ENCODE measurements at places on chromosomes 4 and X.
A peak's percentile ranks its signal among the peaks of the same experiment; 100 is the strongest.

DNA sequence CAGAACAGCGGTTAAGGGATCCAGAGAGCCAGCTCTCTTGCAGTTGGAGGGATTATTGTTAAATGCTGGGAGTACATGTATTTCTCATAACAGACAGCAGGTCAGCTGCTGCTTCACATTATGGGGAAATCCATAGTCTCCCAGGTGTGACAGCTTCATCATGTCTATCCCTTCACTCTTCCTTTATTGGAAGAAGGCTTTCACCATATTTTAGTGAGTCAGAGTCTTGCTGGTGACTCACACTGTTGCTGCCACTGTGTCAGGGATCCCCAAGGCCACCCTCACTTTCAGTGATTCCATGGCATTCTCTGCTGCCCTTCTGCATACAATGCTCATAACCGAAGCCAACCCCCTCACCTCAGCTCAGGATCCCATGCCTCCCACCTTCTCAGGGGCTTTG lies 32.9 kb upstream of the PAGE5 start:
- no peak for DNase-seq

DNA sequence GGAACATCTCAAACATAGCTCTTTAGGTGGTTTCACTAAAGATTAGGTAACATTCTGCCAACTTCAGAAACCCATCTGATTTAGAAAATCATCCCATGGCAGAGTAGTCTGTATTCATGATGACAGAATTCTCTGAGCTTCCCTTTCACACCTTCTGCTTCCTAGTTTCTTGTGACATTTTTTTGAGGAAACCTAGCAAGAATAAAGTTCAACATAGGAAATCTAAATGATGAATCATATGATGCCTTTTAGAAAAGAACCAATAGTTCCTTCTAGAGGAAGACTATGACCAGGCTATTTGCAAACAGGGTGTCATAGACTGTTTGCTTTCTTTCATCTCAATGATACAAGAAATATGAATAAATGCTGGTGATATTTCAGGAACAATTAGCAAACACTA lies 49.8 kb upstream of the CAMK2D start:
- no peak for DNase-seq

DNA sequence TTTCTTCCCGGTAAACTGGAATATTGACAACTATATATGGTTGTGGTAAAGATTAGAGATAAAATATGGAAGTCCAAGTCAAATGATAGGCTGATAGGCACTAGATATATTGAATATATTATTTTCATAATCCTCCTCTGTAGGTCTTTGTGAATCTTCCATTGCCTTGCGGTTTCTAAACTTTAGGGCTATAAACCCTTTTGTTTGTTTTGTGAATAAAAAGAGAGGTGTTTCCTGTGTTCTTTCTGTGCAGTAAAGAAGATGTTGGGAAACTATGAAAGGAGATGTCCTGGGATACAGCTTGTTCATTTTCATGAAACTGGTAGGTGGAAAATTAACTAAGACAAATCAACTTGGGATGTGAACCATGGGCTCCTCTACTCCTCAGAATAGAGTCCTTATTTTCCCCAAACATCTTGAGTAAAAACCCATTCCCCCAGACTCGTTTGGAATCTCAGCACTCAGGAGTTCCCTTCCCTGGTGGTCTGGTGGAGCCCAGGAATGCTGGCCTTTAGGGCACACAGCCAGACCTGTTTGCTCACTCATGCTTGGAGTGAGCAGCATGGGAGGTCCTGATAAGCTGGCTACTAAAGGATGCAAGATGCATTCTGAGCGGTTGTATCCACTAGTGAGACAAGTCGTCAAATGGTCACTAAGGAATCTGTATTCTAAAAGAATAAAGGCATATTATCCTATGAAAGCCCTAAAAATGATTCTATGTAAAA lies 22.2 kb downstream of the PRDM8 start:
- DNase-seq, result no peak

DNA sequence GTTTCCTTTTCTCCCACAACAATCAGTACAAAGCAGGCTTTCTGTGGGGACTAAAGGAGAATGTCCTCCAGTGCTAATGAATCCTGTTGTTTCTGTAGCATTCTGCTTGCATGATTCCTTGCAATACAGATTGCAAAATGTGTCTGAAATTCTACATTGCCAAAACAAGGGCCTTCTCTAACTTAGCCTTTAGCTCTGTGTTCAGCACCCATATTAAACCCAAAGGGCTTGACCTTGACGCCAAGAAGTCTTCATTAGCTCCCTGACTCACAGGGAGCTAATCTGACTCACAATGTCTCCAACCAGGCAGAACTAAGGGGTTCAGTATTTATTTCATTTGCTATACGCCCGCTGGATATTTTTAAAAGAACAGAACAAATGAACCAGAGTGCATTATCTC lies 241.4 kb upstream of the CLNK start:
- DNase-seq, result no peak

- no peak for DNase-seq
Observed at GRCh38 chr4:81881855-81882621, 410.3 kb upstream of the RASGEF1B start.

- no peak for DNase-seq
Observed at GRCh38 chrX:136457303-136457917, 30.3 kb upstream of the BRS3 start.

DNA sequence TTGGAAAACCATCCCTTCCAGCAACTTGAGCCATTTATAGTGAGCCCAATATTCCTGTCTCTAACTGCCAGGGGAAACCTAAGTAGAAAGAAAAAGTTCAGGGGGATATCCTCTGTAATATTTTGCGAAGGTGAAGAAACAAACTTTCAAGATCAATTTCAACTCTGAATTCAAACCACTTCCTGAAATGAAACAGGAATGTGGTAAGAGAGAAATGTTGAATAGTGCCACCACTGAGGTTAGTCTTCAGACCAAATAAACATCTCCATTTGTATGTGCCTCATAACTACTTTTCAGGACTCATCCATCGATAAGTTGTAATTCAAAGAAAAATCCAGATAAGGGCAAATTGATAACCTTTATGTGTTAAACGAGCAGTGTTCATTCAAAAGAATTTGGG lies 128.7 kb downstream of the GABRB1 start:
- no peak for DNase-seq

DNA sequence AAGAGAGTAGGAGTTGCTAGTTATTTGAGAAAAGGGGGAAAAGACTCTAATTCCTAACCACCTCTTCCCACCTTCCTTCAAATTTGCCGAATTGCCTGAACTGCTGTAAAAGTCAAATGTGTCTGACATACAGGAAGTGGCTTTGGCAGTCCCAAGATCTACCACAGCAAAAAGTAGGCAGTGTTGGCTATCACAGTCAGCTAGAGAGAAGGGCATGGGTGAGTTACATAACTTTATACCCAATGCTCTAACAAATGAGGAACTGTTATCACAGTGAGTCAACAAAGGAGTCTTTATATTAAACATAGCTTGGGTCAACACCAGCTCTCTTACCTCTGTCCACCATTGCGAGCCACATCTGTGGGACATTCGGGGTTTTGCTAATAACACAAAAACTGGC lies 2.4 kb upstream of the MBNL3 start:
- peak; percentile 46 for DNase-seq

DNA sequence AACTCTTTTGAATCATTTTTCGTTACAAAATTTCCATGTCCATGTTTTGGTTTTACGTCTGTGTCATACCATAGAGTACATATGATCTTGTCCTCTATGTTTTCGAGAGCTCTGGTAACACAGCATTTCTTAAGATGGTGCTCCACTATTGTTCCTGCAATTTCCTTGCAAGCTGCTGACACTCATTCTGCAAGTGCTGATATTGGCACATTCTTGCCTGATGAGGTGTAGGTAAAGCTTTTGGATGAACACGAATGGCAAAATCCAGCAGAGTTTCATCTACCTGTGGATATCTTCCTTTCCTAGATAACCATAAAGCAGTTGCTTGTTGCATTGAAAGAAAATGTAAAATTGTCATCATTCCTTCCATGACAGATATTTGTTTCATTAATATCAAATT lies 41.3 kb downstream of the MAGEB17 start:
- no peak for DNase-seq

GRCh38 chrX:48509245-48509590 lies 426 bp downstream of the PORCN start:
- DNase-seq, result no peak

- no peak for DNase-seq
Observed at GRCh38 chrX:77962068-77962902, 7.2 kb downstream of the PGAM4 start.

DNA sequence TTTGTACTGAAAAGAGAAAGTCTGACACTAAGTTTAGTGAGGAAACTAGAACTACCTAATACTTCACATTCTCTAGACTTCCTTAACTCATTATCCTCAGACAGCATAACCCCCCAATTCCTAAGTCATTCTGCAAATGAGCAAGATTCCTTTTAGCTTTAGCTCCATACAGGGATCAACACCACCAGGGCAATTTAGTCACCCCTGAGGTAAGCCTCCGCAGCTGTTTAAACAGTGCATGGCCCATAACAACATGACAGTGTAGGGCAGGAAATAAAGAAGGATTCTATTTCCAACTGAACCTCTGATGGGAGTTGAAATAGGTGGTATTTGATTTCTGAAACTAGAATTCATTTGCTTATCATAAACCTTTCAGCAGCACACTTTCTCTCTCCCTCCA lies 112.8 kb upstream of the DKK2 start:
- no peak for DNase-seq

DNA sequence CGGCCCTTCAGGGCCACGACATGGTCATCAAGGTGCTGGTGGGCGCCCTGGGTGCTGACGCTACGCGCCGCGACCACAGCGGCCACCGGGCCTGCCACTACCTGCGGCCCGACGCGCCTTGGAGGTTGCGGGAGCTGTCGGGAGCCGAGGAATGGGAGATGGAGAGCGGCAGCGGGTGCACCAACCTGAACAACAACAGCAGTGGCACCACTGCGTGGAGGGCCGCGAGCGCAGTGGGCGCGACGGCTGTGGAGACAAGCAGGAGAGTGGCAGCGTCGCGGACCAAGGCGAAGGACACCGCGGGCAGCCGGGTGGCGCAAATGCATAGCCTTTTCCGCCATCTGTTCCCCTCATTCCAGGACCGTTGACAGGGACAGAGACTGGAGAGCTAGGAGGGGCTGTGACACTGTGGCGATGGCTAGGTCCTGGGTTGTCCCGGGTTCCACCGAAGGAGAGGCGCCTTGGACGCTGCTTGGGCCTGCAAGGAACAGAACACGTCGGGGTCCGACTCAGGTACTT lies 919 bp downstream of the SOWAHD start:
- DNase-seq, result no peak

DNA sequence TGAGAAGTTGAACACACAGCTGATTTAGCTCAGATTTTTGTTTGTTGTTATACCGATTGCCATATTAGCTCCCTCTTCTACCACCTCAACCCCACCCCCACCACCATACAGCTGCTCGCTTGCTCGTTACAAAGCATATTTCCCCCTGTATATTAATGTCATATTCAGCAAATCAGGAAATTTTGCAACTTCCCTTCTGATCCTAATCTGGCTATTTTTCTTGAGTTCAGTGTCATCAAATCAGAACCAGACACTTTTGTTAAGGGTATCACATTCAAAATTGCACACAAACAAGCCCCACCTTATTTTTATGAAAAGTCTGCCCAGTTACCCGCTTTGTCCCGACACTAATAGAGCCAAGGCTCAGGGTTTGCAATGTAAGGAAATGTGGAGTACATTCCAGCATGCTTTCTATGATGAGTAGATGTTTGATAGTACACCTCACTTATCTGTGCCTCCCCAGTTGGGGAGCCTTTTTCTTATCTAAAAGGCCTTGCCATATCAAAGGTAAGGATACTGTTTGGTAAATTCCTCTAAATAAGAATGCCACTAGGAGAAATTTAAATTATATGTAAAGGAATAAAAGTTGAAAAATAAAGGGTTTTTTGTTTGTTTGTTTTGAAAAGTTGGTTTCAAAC lies 212.2 kb downstream of the CBR4 start:
- no peak for DNase-seq

DNA sequence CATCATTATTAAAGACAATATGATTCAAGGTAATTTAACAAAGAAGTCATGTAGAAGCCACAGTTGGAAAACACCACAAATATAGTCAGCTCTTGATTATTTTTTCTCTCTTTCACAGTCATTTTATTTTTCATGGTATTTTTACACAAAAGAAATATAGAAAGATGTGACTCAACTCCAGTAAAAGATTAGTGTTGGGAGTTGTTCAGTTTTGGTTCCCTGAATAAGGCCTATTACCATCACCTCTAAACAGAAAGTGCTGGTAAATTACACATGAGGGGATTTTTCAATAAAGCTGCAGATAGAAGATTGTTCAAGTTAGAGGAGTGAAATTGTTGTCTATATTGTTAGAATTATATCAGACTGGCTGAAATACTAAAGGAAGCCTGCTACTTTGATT lies 107.0 kb downstream of the DDIT4L start:
- DNase-seq, result no peak

DNA sequence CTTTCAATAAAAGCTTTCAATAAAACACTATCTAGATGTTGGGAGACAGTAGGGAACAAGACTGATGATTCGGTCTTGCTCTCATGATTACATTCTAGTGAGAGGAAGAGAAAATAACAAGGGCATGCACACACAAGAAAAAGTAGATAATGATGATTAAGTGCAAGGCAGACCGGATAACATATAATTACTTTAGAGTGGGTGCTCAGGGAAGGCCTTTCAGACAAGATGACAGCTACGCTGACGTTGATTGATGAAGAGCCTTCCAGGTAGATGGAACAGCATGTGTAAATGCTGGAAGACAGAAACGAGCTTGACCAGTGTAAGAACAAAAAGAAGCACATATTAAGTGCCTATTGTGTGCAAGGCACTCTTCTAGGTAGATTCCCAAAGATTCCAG lies 43.4 kb downstream of the TXK start:
- DNase-seq, result no peak

GRCh38 chr4:136583567-136583966 lies 948.7 kb downstream of the PCDH18 start:
- DNase-seq, result no peak

DNA sequence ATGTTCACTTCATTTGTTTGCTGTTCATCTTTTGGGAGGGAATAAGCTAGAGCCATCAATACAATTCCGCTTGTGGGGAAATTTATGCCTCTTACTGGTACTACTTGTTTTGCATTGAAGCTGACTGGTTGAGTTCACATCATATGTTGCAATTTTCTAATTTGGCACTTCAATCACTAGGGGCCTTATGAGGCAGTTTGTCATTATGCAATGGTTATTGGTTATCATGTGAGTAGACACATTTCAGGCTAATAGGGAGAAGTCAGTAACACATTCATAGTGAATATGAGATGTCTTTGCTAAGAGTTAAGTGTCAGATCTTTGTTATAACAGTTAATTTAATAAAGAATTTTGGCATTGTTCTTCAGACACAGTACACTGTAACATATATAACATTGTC lies 5.0 kb downstream of the RPL36A start:
- no peak for DNase-seq

- no peak for DNase-seq
Observed at GRCh38 chr4:34181311-34181841, 2062.9 kb downstream of the ARAP2 start.

GRCh38 chr4:165096776-165097175 lies 15.9 kb downstream of the TMEM192 start:
- no peak for DNase-seq
